ENCODE measurements at places on chromosomes 5 and 9. TPM values are rescaled to one million over a fixed set of nuclear protein-coding genes. Genes with fewer than 3 reads are reported as not detected.

PPP2R2B gene
- total RNA-seq = 25.9 TPM

CCDC192 gene
- 1.2 TPM for total RNA-seq

ANP32B gene
- 136 TPM for total RNA-seq

RNF130 gene
- 54.8 TPM for total RNA-seq

SHISAL2B gene
- total RNA-seq = not detected

GCNT4 gene
- 17.8 TPM for total RNA-seq

DNA sequence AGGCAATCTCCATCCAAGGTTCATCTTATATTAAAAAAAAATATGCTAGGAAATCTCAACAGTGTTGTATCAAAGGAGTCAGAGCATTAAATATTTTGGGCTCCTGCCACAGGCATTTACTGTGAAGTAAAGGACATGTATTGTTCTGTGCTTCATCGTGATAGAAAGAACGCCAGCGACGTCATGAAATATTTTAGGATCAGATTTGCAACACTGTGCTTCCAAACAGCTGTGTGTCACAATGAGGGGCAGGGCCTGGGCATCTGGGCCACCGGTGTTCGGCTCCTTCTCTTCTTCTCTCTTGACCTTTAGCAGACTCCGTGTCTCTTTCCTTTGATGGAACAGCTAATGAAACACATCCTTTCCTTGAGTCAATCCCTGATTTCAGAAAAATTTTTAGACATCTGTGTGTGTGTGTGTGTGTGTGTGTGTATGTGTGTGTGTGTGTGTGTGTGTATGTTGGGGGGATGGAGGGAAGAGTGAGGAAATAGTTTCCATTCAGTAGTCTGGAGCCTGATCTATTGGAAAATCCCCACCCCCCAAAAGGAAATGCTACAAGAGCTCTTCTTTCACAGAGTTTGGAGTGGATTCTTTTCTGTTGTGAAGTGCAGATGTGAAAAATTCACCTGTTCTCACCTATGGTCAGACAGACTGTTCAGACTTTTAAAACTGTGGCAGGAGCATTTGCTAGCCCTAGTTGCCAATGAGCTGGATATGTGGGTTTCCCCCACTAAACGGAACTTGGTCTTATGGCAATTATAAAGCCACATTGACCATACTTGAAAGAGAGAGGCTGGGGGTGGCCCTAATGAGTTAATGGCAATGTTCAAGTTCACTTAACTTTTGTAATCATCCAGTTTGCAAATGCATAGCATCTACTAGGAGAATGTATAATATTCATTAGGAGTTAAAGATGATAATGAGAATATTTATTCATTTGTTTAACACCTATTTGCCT is 18.1 kb upstream of the TNC start:
- no peak for DNase-seq

- DNase-seq = no peak
These were observed 373.4 kb upstream of the ACO1 start for GRCh38 chr9:32011049-32011448.

- DNase-seq = no peak
These were observed 353.9 kb upstream of the MEF2C start for GRCh38 chr5:89236900-89237299.

DNA sequence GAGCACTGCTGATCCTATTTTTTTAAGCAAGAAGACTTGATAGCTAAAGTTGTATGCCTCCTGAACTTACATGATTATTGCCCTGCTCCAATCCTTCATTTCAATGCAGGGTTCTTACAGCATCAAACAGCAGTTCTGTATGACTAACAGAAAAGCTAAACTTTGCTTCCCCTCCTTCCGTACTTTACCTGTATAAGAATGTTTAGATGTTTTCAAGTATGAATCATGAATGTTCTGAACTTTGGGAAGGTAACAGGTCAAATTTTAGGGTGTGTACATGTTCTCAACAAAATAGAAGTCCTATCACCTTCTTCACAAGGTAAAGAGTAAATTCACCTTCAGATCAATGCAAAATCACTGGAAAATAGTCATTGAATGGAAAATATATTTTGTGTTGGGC is 972.6 kb upstream of the SEMA6A start:
- no peak for DNase-seq

GRCh38 chr5:109830955-109831502 is 141.3 kb downstream of the MAN2A1 start:
- no peak for DNase-seq

GRCh38 chr9:20623021-20623747 is 885 bp upstream of the MLLT3 start:
- peak; percentile 52 for DNase-seq

- no peak for DNase-seq
These were observed 7.1 kb upstream of the IFNA2 start for GRCh38 chr9:21392270-21392669.

- DNase-seq = no peak
These were observed 350.9 kb upstream of the ACTBL2 start for GRCh38 chr5:57833489-57833888.

- no peak for DNase-seq
These were observed 1024.8 kb downstream of the TLE1 start for GRCh38 chr9:80664327-80665210.

GRCh38 chr9:113886026-113886369 is 9.9 kb downstream of the ZNF618 start:
- DNase-seq = no peak

DNA sequence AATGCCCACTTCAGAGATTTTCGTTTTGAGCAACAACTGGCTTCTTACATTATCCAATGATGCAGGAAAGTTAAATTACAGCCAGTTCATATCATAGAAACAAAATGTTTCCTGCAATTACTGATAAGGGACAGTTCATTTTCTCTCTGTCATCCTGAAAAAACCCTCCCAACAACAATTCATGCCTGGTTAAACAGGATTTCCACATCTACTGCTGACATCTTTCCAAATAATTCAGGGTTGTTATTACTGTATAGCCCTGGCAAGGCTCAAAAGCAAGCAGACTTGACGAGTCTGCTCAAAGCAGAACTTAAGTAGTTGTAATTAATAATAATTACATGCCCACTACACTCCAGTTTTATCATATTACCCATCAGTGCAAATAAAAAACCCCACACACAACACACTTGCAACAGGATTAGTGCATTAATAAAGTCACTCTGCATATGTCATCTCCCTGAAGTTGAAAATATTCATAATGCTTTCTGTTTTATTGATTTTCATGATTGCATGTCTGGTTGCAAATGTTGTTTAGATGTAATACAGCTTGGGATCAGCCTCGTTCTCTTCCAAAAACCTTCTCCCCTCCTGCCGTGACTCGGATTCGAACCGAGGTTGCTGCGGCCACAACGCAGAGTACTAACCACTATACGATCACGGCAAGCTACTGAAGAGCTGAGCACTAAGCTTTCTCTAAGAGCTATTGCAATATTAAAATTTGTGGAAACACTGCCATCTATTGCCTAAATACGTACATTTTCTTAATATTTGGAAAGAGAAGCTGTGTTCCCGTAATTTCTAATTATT is 119.6 kb upstream of the NFIB start:
- no peak for DNase-seq

DNA sequence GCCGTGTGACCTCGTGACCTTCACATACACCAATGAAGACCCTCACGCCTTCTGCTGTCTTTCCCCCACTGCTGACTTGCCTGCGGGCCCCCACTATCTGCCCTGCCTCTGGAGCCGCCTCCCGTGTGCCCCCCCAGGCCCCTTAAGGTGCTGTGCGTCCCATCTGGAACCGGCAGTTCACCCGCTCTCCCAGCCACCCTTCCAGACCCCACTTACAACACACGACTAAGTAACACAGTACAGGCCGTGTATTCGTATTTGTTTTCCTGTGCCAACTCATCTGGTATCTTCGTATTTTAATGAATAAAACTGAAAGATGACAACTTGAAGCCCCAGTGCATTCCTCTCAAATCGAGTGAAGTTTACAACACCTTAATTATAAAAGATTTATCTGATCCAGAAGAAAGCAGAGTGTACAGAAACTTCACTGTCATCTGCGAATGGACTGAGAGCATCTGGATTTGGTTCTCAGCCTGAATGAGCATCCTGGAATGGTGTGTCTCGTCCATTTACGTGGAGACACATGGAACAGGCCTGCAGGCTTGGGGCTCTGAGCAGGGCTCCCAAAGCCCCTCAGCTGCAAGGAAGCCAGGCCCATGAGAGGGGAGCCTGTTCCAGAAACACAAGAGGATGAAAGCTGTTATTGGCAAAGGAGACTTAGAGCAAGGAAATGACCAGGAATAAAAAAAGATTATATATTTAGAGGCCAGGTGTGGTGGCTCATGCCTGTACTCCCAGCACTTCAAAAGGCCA is 21.9 kb upstream of the TERT start:
- no peak for DNase-seq

DNA sequence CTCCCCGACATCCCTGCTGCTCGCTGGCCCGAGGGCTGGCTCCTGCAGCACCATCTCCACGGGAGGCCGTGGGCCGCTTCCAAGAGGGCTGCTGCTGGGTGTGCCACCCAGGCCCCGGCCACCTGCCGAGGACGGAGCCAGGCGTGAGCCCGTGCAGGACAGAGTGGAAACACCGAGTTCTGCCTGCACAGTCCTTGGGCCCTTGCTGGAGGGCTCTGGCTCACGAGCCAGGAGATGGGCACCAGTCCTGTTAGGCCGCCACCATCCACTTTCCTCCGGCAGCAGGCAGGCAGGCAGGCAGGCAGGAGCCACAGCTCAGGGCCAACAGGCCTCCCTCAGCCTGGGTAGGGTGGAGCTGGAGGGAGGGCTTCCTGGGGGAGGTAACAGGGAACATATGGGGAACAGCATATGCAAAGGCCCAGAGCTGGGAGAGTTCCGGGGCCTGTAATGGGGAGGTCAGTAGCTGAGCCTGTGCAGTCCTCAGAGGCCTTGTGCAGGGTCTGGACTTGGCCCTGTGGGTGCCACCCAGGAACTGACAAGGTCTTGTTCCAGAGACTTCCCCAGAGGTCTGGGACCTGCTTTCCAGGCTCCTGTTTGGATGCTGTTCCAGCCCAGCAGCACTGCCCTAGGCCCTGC is 31.9 kb downstream of the RXRA start:
- no peak for DNase-seq

DNA sequence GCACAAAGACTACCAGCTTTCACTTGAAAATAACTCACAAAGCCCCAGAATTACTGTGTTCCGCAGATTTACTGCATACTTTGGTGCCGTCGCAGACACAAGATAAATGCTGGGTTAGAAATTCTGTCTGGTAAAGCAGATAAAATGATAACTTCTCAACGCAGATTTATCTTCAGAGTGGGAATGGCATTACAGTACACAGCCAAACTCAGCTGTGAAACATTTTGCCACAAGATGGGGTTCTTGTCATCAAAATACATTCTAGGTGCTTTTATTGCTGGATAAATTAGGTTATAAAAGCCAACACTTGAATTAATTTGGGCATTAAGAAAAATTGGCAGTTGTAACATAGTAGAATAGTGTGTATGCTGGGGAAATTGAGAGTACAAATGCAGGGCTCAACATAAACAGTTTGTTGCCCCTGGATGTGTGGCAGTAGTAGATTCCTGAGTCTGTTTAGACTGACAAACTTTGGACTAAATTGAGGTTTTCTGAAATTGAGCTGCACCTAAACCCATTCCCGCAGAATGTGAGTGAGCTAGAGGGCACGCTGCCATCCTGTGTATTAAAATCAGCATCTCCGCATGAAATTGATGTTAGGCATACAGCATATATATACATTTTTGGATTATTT is 61.1 kb downstream of the LMNB1 start:
- no peak for DNase-seq

- no peak for DNase-seq
These were observed 13.1 kb downstream of the FPGS start for GRCh38 chr9:127815512-127816361.

- DNase-seq = no peak
These were observed 22.7 kb upstream of the UNC5A start for GRCh38 chr5:176787676-176788075.

- no peak for DNase-seq
These were observed 60.5 kb downstream of the RASGRF2 start for GRCh38 chr5:81020478-81021167.

GRCh38 chr5:146428658-146429057 is 18.5 kb upstream of the TCERG1 start:
- DNase-seq = no peak

DNA sequence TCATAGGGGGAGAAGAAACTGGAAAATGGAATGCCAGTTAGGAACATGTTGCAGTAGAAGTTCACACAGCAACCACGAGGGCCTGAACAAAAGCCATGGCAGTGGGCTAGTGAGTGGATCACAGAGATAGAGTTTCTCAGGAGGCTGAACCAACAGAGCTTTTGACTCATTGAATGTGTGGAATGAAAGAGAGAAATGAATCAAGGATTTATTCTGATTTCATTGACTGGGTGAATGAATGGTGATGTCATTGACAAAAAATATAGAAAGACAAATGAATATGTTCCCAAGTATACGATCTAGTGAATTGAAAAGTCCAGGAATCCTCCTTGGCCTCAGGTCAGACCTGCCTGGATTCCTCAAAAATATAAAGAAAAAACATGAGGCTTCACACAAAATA is 99.2 kb downstream of the ZNF462 start:
- DNase-seq = no peak

- DNase-seq = no peak
These were observed 479.2 kb upstream of the TUSC1 start for GRCh38 chr9:26157411-26157810.

DNA sequence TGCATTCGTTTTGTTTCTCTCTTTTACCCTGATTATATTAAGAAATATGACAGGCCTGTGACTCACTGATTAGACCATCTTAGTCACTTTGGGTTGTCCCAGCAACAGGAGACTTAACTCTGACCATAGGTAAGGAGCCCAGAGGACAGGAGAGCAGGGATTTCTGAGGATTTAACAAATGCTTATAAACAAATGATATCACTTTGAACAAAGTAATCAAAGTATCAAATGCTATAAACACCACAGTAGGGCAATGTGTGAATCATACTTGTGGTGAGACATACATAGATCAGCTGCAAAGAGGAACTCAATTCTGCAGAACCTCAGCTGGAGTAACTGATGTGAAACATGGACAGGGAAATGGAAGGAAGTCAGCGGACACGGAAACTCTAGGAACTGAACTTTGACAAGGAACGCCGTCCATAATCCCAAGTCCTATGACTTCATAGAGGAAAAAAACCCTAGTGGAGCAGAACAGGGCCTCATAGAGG is 190.6 kb upstream of the MSX2 start:
- DNase-seq = no peak

GRCh38 chr5:35665096-35665495 is 47.4 kb downstream of the SPEF2 start:
- DNase-seq = no peak

DNA sequence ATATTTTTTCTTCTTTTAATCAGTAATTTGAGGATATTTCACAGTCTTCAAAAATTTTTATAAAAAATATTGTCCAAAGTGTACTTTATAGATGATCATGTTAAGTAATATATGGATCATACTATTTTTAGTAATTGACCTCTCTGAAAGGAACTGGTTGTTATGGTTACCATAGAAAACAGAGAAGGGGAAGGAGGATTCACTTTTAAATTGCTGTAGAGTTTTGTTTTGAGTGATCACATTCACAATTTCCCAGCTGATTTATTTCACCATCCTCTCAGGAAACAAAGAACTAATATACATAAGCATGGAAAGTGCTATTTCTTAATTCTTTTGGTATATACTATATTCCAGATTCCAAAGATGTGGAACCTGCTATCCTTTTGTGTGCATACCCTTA is 56.5 kb upstream of the NREP start:
- no peak for DNase-seq
